Hematopoietic multipotent progenitor cell treated with erythropoietin and hydrocortisone succinate and interleukin-3 and kit ligand, for 15 days (in vitro differentiated cells): ENCODE measurements at places on chromosomes 16 and 17.

- no peak for DNase-seq
Observed at GRCh38 chr16:30350134-30350871, 4.8 kb downstream of the CD2BP2 start.

DNA sequence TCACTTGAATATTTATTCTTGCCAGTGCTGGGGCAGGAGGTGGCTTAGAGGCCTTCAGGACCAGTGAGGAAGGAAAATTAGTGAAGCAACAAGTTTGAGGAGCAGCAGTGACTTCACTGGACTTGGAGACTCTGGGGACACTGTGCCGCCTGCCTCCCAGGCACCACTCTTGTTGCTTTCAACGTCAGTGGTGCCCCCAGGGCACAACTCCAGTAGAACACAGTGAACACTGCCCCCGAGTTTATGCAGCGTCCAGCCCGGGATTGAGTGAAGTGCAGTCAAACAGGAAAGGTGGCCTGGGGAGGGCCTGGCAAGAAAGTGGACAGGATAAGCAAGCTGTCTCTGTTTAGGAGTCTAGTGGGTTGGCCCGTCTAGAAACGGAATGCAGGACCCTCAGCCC lies 24.4 kb upstream of the NAT9 start:
- no peak for DNase-seq

DNA sequence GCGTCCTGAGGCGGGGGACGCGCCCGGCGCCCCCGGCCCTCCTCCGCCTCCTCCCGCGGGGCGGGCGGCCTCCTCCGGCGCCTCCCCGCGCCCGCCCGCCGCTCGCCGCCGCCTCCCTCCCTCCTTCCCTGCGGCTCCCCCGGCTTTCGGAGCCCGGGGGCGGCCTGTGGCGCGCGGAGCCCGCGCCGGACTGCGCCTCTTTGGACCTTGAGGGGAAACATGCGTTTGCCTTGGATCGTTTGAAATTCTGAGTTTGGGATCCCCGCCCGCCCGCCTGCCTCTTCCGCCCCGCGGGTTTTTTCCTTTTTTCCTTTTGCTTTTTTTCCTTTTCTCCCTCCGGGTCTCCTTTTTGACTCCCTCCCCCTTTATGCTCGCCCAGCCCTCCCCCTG lies 390 bp downstream of the ZNRF1 start:
- DNase-seq = peak; percentile 36

DNA sequence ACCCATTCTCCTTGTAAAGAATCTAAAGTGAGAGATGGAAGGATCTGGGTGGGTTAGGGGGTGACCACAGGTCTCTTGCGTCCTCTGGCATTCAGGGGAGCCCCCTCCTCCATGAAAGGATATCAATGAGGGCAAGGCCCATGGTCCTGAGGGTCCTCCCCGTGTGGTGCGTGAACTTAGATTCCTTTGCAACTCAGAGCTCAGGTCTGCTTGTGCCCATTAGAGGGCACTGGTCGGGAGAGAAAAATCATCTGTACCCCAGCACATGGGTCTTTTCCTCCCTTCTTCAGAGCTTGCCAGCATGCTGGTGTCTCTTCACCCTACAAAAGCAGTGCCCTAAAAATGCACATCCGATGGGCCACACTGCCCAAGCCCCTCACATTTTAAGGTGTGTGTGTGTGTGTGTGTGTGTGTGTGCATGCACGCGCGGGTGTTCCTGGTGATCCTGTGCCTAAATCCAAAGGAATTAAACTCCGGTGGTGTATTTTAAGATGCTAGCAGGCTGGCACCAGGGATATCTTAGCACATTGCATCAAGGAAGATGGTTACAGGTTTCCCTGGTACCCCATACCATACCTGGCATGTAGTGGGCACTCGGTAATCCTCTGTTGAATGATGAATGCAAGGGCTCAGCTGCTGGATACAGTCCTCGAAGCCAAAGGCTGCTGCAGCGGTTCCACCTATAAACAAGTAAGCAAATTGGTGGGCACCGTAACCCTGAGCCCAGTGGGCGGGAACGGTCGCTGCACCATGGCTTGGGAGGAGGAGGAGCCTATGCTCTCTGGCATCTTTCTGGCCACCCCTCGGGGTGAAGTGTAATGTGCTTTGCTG lies 4.7 kb downstream of the C1QTNF1 start:
- no peak for DNase-seq

- DNase-seq = no peak
Observed at GRCh38 chr17:39921323-39921722, 2.9 kb upstream of the GSDMB start.

GRCh38 chr17:42065201-42065600 lies 14.8 kb upstream of the C17orf113 start:
- no peak for DNase-seq

- no peak for DNase-seq
Observed at GRCh38 chr17:193841-194806, 12.7 kb upstream of the DOC2B start.

- no peak for DNase-seq
Observed at GRCh38 chr16:77863250-77863649, 74.9 kb downstream of the VAT1L start.

DNA sequence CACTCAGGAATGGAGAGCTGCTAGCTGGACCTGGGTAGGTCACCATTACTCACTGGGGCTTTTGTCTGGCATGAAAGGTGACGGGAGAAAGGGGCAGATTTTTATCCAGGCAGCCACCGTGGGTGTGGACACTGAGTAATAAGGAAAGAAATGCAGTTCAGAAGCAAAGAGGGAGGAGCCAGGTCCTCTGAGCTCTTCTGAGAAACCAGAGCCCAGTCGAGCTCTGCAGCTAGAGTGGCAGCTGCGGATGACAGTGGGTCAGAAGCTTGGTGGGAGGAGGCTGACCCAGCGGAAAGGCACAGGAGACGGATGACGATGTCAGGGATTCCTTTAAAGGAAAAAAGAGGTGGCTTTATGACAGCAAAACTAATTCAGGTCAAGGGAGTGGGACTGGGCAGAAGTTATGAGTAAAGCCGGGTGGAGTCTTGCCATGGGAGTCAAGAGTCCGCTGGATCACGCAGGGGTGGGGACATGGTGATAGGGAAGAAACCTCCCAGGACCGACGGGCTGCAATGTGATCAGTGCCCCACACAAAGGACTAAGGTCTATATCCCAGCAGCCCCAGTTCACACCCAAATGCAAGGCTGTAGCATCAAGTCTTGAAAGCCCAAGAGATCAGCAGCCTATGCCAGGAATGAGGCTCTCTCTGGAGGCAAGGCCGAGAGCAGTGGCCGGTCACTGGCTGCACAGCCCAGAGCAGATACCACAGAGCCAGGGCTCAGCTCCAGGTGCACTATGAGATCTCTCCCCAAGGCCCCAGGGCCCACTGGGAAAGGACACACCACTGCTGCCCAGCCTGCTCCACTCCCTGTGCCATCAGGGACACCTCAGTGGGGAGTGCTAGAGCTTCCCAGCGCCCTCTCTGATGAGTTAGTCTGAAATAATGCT lies 6.3 kb upstream of the MNT start:
- DNase-seq = no peak

- no peak for DNase-seq
Observed at GRCh38 chr17:44867841-44868240, 20.2 kb downstream of the HIGD1B start.
